ENCODE measurements at places on chromosomes 12 and 14. TPM values are rescaled to one million over a fixed set of nuclear protein-coding genes. Genes with fewer than 3 reads are reported as not detected.
A peak's percentile ranks its signal among the peaks of the same experiment; 100 is the strongest.

The RPS6KL1 gene
- not detected for total RNA-seq

DNA sequence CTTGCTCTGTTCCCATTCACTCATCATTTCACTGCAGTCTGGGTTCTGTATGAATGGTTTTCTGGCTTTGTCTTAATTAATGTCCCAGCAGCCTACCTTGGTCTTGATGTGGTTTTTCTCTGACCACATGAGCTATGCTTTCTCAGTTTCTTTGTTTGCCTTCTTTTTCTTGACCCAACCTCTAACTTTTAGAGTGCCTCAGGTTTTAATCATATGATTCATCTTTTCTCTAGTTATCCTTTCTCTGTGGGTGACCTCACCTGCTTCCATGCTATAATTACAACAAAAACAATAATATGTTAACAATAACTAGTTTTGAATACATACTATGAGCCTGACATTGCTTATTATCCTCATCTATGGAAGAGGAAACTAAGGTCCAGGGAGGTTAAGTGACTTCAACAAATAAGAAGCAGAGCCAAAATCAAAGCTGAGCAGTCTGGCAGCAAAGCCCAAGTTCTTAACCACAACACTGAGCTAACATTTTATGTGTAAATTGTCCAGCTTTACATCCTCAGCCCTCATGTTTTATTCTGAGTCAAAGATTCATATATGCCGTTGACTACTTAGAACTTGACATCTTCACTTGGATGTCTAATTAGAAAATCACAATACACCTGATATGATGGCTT lies 4.7 kb upstream of the EPYC start:
- DNase-seq, result peak; percentile 52

- DNase-seq, result peak; percentile 87
These were observed 2.9 kb upstream of the BDKRB1 start for GRCh38 chr14:96252999-96253539.

GRCh38 chr14:99475660-99476059 lies 5.0 kb downstream of the SETD3 start:
- DNase-seq, result no peak

- no peak for DNase-seq
These were observed 964 bp upstream of the SERPINA4 start for GRCh38 chr14:94560291-94560665.

- DNase-seq, result no peak
These were observed 69.4 kb downstream of the FGD6 start for GRCh38 chr12:95147866-95148265.

- peak; percentile 83 for DNase-seq
These were observed 30.9 kb downstream of the BTBD7 start for GRCh38 chr14:93301821-93302447.

GRCh38 chr14:102150083-102150482 lies 10.4 kb downstream of the WDR20 start:
- DNase-seq, result no peak

- no peak for DNase-seq
These were observed 840 bp downstream of the DHRS7 start for GRCh38 chr14:60164404-60164711.

The RIN3 gene
- total RNA-seq, result 0.33 TPM

DNA sequence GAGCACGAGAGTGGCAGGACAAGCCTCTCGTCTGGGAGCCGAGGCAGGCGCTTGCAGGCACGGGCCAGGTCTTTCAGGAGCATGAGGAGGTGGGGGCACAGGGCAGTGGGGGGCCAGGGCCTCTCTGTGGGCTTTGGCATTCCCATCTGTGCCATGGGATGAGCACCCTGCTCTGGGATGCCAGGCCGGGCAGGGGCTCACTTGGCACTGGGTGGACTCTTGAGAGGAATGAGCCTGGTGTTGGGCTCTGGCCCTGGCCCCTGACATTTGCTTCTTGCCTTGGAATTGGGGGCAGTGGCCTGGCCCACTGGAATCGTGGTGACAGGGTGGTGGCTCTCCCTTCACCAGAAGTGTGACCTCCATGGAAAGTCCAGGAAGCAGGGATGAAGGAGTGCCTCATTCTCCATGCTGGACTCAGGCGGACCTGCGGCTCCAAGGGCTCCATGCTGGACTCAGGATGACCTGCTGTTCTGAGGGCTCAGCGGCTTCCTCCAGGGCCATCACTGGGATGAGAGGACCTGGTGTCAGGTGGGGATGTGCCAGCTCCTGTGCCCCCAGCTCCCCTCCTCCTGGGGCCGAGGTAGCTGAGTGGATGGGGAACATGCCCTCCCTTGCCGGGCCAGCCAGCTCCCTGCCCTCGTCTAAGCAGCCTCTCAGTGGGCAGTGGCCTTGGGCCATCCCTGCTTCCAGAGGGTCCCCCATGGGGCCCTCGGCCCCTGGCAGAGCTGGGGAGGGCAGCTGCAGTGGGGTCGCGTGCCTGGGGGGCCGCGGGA lies 220.3 kb downstream of the KIF26A start:
- no peak for DNase-seq

DNA sequence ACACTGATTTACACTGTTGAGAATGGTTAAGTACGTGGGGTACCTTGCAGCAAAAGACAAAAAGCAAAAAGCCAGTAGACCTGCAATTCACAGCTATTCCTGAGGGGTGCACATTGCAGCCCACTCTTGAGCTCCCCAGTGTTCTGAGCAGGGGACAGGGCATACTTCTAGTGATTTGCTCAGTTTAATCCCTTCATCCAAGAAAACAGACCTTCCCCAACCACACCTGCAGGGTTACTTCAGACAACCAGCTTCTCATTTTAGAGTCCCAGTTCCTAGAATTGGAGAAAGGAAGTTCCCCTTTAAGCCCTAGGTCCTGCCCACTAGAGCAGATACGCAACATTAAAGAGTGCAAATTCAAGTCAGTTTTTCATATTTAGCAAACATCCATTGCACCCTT lies 3.6 kb upstream of the WSB2 start:
- DNase-seq, result no peak
